ENCODE measurements at places on chromosomes 3 and 15. TPM values are rescaled to one million over a fixed set of nuclear protein-coding genes. Genes with fewer than 3 reads are reported as not detected.

- DNase-seq, result no peak
Observed at GRCh38 chr3:166809520-166809919, 570.6 kb downstream of the ZBBX start.

GRCh38 chr3:14581334-14582044 is 41.3 kb upstream of the GRIP2 start:
- DNase-seq, result no peak

- DNase-seq, result no peak
Observed at GRCh38 chr3:33322412-33322811, 45.2 kb downstream of the FBXL2 start.

DNA sequence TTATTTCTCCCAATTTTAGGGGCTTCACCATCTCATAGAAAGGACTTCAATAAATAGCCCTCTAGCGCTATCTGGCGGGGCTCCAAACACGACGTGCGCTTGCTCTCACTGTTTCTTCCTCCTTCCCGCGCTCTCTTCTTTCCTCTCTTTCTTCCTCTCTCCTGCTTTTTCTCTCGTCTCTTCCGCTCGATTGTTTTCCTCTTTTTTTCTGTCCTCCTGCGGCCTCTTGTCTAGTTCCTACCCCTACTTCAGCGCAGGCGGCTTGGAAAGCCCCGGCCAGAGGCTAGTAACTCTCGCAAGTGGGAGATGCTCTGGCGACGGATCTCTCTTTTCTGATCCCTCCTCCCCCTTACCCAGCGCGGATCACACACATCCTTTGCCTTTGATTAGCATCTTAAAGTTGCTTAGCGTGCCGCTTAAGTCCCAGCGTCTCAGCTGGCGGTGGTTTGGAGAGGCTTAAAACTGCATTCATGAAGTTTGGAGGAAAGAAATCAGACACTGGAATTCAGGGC is 6.2 kb upstream of the MEIS2 start:
- peak; percentile 68 for DNase-seq

DNA sequence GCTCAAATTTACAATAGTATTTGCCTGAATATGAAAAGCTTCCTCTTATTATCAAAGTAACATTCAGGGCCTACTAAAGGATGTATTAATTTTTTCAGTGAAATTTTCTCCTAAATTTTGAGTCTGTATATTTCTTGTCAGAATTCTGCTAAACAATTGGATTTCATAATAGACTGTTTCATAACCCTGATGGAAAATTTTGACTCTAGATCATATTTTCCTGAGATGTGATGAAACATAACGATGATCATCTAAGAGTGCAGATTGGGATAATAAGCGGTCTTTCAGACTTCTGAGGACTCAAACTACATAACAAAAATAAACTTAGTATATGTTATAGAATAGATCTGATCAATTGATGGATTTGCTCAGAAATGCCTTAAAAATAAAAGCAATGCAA is 574.5 kb upstream of the TBL1XR1 start:
- no peak for DNase-seq

Gene TRANK1
- 6.6 TPM for total RNA-seq

Gene BOC
- total RNA-seq, result 6.7 TPM

DNA sequence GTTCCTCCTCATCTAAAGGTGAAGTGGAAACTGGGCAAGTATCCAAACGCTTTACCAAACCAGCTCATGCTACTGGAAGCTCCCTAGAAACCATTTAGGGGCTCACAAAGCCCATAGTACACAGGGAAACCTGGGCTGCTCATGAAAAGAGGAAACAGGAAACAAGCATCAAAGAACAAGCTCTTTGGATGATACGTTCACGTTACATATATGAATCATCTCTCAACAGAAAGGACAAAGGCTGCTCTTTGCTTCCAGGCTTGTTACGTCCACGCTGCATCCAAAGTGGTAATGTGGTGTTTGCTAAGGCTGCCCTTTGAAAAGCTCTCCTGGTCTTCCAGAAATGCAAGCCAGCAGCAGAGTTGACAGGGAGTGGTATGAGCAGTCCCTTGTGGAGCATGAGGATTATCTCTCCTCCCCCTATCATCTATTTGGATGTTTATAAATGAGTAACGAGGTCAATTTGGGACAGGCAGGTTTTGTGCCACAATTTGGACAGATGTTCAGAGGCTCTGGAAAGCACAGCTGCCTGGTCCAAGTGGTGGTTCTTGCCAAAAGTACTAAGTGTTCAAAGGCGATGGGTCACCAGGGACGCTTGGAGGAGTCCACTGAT is 98.0 kb upstream of the RORA start:
- DNase-seq, result peak; percentile 33

- DNase-seq, result no peak
Observed at GRCh38 chr3:136694321-136694720, 57.9 kb downstream of the STAG1 start.

Gene FSD2
- 108 TPM for total RNA-seq

Gene ALDH1A2
- 14.0 TPM for total RNA-seq

- no peak for DNase-seq
Observed at GRCh38 chr15:50044406-50044805, 74.6 kb downstream of the ATP8B4 start.

Data from left ventricle myocardium inferior (tissue), 1 donor.